NCI-H1436 treated with DMSO at 0.1 percent for 48 hours (cell line): ENCODE measurements at places on chromosomes 12 and 14.

DNA sequence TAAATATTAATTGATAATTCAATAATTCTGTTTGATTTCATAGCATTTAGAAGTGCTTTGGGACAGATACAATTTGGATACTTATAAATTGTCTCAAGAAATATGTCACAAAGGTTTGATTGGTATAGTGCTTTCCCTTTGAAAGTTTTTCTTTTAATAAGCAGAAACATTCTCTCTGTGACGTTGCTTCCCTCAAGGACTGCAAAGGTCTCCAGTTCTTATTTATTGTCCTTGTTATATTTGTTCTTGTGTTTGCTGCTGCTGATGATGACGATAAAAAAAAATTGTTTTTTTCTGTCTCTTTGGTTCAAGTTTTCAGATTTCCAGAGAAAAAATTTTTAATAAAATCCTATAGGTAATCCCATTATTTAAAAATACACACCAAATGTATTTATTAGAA lies 176.3 kb upstream of the CLEC14A start:
- no peak for DNase-seq

DNA sequence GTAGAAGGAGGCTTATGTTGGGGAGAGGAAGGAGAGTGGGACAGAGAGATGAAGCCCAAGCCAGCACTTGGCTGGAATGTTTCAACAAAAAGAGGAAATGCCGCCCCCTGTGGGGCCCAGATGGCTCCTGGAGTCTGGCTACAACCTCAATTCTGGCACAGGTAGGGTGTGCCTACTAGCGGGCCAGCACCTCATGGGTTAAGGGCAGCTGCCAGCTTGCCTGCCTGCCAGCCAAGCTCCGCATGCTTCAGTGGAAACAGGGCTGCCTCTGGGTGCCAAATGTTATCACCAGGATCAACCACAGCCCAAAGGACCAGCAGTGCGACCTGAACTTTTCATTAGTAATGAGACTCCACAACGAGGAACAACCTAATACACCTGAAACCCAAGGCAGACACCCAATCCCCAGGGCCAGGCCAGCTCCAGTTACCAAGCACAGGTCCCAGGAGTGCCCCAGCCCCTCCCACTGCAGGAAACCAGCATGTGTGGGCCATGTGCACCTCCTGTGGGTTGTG lies 11.3 kb downstream of the RAB15 start:
- peak; percentile 28 for DNase-seq

- no peak for DNase-seq
Measured at GRCh38 chr12:53462935-53463334, 11.0 kb downstream of the PCBP2 start.

GRCh38 chr14:23589606-23590005 lies 11.0 kb upstream of the JPH4 start:
- no peak for DNase-seq

DNA sequence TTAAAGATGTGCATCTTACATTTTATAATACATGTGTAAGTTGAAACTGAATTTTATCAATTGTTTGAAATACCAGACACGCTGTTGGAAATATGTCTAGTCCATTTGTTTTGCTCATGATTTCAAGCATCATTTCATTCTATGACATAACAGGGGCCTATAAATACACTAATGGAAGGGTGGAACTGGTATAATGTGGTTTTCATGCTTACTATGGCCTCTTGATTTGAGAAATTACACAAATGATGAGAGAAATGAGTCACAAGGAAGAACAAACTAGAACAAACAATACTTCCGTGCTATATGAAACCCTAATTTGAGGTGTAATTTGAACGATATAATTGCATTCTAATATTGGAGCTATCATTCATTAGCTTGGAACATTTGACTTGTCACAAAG lies 663.4 kb downstream of the SLC16A7 start:
- no peak for DNase-seq

DNA sequence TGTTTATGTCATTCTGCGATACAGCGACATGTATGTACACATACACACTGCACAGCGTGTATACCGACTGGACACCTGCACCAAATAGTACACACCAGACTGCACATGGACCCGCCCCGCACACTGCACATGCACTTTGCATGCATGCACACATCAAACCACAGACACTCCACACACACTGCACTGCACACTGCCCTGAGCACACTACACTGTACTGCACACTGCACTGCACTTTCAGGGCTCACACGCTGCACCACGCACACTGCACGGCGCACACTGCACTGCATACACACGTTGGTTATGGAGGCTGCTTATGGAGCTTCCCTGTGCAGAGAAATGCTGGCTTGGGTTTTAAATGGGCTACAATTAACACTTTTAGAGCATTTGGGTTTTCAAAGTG lies 1.6 kb downstream of the PAPLN start:
- DNase-seq = no peak

DNA sequence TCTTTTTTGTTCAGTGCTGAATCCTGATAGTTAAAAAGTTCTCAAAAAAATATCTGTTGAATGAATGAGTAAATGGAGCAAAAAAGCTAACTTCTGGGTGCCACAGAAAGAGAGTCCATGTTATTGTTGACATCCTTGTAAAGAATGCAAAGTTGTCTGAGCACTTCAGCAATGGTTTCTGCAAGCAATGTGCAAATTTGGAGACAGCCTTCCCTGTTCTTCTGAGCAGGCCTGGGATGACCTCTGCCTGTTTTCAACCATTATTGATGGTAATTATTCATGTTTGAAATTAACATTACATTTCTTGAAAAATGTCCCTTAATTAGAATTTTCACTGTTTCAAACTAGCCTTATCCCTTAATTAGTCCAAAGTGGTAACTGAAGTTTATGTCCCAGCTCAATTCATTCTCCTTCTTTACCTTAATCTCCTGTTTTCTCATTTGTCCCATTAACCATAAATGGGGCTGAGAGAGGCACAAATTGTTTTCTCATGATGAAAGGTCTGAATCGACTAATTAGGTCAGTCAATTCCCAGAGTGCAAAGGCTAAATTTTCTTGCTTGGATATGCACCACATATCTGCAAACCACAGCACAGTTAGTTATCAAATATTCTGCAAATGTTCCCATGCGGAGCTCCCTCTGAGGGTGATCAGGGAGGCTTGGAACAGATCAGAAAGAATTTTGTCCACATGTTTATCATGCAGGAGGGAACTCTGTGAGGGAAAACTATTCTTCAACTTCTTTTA lies 139.4 kb upstream of the KRR1 start:
- no peak for DNase-seq

DNA sequence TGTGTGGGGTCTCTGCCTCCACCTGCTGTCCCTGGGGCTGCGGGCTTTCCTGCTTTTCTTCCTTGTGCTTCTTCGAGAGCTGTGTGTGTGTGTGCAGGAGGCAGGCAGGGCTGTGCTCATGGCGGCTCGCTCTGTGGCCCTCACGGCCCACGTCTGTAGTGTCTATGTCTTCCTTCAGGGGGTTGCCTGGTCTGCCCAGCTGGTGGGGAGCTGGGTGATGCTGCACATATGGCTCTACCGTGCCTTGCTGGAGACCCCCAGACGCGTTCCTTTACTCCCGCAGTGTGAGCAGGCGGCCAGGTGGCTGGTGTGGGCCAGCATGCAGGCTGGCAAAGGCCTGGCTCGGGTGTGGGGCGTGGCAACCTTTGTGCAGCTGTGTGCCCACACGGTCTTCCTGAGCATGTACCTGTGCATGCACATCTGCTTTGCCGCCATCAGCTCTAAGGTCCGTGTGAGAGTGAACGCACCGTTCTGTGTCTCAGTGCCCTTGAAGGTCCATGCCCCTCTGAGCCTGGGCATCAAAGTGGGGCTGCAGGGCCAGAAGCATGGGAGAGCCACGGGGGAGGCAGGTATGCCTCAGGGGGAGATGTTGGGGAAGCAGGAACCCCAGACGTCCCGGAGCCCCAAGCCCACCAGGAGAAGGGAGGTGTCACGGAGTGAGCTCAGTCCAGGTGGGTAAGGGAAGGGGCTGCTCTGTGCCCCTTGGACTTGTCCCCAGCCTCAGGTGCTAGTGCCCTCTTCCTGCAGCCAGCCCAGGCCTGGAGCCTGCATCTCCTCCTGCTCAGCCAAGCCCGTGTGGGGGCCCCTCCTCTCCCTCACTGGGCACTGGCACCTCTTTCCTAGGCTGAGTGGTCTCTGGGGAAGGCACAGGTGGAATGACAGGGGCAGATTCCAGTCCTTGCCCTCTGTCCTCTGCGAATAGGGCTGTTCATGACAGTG lies 26.4 kb downstream of the CLSTN3 start:
- DNase-seq = no peak

DNA sequence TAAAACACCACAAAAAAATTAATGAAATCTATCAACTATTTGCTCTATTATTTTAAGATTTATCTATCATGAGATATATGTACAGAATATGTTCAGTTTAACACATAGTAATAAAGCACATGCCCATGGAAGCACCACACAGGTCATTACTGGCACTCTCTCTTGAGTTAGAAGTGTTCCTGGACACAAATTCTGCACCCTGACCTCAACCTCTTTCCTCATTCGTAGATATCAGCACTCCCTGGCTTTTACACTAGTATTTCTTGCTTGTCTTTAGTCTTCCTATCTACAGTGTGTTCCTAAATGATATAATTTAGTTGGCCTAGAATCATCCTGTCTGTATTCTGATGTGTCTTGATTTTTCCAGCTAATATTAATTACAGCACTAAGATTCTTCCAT lies 321.0 kb upstream of the SOX5 start:
- DNase-seq = no peak

- DNase-seq = no peak
Measured at GRCh38 chr14:36021030-36021422, 155.5 kb downstream of the PTCSC3 start.

GRCh38 chr12:28603239-28603638 lies 413.0 kb downstream of the CCDC91 start:
- DNase-seq = no peak

DNA sequence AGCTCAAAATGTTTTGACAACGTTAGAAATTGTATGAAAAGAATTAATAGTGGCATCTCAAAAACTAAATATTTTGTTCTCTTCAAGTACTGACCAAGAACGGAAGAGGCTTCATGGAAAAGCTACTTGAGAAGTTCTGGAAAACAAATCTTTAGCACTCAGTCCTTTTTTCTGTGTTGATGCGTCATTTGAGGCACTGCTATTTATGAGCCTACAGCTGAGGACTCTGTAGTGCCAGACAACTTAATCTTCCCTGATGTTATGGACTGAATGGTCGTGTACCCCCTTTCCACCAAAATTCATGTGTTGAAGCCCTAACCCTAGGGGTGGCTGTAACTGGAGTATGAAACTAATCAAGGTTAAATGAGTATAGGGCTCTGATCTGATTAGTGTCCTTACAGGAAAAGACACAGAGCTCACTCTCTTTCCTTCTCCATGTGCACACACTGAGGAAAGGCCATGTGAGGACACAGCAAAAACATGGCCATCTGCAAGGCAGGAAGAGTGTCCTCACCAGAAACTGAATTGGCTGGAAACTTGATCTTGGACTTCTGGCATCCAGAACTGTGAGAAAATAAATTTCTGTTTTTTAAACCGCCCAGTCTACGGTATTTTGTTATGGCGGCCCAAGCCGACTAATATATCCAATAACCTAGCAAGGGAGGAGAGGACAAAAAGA lies 337.0 kb upstream of the CLEC14A start:
- DNase-seq = no peak

DNA sequence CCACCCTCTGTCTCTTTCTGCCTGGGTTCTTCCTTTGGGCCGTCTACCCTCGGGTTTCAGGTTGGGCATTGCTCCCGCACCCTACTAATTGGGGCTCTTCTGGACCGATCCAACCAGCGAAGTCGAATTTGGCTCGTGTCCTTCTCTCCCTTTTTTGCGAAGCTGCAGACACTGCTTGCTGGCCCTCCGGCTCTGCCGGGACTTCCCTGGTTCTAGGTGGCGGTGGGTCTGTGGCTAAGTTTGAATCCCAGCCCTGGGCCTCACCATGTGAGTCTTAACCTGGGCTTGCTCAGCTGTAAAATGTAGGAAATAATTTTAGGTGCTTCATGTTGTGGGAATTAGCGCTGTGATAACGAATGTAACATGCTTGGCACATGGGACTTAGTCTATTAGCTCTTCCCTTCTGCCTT lies 418 bp upstream of the CISTR start:
- DNase-seq = no peak

- no peak for DNase-seq
Measured at GRCh38 chr14:77151918-77152588, 10.5 kb upstream of the ZDHHC22 start.

GRCh38 chr12:119570771-119571170 lies 22.8 kb upstream of the TMEM233 start:
- DNase-seq = no peak

DNA sequence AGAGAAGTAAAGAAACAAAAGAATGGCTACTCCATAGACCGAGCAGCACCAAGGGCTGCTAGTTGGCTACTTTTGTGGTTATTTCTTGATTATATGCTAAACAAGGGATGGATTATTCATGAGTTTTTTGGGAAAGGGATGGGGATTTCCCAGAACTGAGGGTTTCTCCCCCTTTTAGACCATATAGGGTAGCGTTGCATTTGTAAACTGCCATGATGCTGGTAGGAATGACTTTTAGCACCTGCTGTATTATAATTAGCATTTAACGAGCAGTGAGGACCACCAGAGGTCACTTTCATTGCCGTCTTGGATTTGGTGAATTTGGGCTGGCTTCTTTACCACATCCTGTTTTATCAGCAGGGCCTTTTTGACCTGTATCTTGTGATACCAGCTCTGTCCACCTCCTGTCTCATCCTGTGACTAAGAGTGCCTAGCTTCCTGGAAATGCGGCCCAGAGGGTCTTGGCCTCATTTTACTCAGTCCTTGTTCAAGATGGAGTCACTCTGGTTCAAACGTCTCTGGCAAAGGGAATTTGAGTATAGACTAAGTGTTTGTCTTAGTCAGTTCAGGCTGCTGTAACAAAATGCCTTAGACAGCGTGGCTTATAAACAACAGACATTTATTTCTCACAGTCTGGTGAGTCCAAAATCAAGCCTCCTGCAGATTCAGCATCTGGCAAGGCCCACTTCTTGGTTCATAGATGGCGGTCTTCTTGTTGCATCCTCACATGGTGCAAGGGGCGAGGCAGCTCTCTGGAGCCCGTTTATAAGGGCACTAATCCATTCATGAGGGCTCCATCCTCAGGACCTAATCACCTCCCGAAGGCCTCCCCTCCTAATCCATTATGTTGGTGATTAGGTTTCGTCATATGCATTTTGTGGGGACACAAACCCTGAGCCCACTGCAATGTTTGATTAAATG lies 348.3 kb upstream of the SFSWAP start:
- no peak for DNase-seq

DNA sequence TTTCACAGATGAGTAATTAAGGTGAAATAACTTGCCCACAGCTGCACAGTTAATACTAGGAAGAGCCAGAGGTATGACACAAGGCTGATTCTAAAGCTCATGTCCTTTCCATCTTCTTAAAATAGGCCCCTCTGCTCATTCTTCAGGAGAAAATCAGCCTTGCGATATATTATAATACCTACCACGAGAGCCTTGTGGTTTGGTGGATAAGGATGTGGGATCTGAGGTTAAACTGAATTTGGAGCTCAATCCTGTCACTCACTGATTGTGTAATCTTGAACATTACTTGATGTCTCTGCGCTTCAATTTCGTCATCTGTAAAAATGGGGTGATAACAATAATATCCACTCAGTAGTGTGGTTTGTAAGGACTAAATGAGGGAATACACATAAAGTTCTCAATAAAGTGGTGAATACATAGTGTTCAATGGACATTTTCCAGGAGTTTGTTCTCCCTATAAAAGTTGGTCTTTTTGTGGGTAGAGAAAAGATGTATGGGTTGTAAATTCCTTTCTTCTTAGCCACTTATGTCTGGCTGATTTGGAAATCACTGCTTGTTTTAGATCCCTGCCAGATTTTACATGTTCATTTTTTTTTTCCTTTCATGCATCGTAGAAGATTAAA lies 25.1 kb upstream of the ATP2B1 start:
- no peak for DNase-seq
